T-helper 17 cell (primary cell): ENCODE measurements at places on chromosomes 2 and 18. TPM values are rescaled to one million over a fixed set of nuclear protein-coding genes. Genes with fewer than 3 reads are reported as not detected.

- DNase-seq, result no peak
Observed at GRCh38 chr2:13000664-13001363, 284.1 kb downstream of the TRIB2 start.

DNA sequence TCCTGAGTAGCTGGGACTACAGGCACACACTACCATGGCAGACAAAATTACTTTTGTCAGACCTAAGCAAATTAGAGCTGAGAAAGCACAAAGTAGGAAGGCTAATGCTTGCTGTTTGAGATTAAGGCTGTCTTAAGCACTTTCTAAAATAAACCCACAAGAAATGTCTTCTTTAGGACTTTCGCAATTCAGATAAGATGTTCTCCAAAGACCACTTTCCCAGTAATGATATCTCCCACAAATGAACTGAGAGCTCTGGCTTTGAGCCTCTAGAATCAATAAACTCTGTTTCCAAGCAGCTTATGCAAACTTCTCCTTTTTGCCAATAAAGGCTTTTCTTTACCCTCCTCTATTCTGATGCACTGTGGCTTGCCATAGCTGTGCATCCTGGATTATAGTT lies 32.0 kb upstream of the GALNT1 start:
- DNase-seq, result no peak

- DNase-seq, result no peak
Observed at GRCh38 chr2:209960045-209960444, 42.4 kb upstream of the RPE start.

DNA sequence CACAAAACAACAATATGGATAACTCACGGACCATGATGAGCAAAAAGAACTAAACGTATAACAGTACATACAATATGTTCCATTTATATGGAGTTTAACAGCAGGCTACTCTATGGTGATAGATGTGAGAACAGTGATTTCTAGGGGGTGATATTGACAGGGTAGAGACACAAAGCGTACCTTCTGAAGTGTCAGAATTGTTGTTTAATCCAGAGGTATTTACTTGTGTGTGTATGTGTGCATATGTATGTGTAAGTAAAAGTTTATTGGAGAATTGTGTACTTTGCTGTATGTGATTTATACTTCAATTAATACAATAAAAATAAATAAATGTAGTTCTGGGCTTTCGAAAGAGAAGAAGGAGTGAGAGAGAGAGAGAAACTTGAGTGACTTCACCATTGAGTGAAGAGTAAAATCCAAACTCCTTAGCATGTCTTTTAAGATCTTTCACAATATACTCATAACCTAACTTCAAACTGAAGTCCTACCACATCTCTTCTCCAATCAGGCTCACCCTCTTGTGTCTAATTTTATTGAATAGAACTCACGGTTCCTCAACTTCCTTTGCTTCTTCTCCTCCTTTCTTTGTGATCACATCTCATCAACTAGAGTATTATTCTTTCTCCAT lies 126.0 kb upstream of the KLF7 start:
- DNase-seq, result no peak

- no peak for DNase-seq
Observed at GRCh38 chr18:22241921-22242361, 72.6 kb downstream of the GATA6 start.

GRCh38 chr2:158021226-158021625 lies 80.5 kb upstream of the UPP2 start:
- no peak for DNase-seq

DNA sequence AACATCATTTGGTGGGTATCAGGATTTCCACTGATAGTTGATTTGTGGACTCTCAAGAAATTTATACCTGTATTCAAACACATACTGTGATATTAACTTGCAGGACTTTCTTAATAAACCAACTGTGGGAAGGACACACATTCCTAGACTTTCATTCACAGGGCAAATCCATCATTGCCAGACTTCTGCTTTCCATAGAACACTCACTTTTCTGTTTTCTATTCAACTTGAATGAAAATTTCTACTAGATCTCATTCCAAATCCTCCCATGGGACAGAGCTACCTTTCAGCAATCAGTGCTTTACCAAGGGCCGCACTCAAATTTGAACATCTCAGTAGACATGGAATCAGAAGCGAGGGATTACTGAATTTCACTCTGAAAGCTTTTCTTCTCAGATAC lies 612.5 kb downstream of the IRS1 start:
- DNase-seq, result no peak

DNA sequence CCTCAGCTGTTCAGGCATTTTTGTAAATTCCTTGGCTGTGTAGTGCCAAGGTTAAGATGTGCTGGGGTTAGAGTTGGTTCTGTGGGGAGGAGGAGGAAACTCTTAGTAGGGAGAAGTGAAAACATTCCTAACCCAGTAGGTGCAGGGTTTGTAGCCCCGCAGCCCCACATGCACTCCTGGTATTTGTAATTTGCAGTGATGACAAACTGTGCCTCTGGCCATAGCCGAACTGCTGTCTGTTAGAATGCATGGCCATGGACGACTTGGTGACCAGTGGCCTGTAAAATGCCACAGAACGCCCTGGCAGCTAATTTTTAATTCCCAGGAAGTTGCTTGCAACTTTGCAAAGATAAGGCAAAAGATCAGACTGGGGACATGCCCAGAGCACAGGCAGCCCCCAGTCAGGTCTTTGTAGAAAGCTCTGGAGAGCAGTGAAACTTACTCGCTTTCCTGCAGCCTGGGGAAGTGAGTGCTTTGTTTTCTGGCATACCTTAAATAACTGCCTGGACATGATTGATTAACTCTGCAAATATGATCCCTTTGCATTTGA lies 38.4 kb downstream of the LYPD6B start:
- no peak for DNase-seq

DNA sequence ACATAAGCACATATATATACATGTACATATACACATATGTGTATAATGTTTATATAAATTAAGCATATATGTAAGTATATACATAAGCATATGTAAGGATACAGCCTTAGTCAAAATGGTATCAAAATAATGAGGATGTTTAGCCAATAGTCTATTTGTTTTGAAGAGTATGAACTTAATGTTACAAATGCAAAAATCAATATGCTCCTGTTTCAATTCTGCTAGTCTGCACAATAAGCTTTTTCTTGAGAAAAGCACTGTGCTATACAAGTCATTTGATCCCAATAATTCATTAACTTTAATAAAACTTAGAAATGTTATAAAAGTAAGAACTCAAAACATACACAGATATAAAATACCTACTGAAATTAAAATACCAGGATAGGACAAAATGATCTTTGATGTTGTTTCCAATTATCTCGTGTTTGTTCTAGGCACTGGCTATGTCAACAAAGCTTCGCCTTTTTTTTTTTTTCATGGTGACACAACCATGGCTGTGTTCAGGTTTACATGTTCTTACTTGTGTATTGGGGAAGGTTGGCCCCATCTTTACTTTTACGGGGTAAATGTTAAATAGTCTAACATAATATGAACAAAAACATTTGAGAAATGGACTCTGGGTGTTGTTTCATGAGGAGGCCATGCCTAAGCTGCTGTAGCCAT lies 271.1 kb upstream of the CDH19 start:
- DNase-seq, result no peak

GRCh38 chr2:186562209-186562578 lies 27.7 kb upstream of the ITGAV start:
- DNase-seq, result no peak

- DNase-seq, result no peak
Observed at GRCh38 chr2:8159966-8160603, 521.8 kb upstream of the ID2 start.

- DNase-seq, result no peak
Observed at GRCh38 chr2:42918671-42919318, 126.4 kb upstream of the HAAO start.

DNA sequence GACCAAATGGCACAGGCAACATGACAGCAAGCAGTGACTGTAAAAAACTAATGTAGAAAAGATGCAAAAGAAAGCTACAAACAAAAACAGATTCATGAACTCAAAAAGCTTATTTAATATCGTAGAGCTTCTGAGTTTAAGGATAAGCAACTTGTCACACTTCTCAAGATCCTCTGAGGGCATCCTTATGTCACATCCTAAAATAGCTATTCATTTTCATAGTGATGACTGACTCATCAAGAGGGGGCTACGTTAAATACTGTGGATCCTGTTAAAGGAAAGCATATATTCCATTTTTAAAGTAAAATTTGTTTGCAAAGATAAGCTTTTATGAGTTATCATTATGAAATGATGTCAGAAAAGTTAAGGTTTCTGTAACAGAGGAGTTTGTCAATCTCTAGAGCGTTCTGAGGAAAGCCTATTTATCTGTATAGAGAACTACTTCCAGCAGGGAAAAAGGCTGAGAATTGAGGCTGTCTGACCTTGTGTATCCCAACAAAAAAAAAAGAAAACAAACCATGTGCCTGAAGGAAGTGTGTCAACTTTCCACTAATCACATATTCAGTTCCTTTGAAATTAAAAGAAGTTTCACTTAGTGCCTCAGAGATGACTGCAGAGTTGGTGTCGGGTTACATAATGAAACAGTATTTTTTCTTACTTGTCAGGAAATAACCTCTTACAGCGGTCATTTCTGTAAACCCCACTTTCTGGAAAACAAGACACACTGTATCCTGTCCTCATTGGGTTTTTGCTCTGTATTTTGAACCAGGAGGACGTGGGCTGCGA lies 115.5 kb downstream of the ESCO1 start:
- DNase-seq, result no peak

- no peak for DNase-seq
Observed at GRCh38 chr18:30969670-30970170, 72.8 kb downstream of the DSC3 start.

DNA sequence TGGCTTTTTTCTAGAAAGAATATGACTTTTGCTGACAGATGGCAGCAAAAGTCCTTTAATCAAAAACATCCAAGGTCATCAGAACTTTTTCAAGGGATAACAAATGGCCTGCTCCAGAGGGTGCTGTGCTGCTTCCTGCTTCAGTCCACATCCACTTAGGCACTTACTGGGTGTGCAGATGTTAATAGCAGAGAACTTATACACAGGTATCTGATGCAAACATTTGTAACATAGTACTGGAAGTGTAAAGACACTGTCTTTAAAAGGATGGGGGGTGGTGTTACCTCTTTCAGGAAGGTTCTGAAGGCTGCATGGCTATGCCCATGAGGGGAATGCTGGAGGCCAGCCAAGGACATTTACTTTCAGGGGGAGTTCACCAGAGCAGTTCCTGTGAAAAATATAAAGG lies 5.5 kb downstream of the HOXD8 start:
- no peak for DNase-seq

GRCh38 chr2:200317975-200318374 lies 11.5 kb downstream of the SPATS2L start:
- no peak for DNase-seq

GRCh38 chr2:25286025-25286400 lies 55.7 kb downstream of the DNMT3A start:
- peak; percentile 28 for DNase-seq

The IL36G gene
- not detected for total RNA-seq

The CD207 gene
- not detected for total RNA-seq

The CDH7 gene
- total RNA-seq, result not detected

The DSEL gene
- total RNA-seq, result 1.1 TPM

The ZAP70 gene
- 406 TPM for total RNA-seq

The CNOT9 gene
- total RNA-seq, result 72.8 TPM

The ERBB4 gene
- not detected for total RNA-seq

The SLC16A14 gene
- total RNA-seq, result not detected

The FECH gene
- total RNA-seq, result 10.8 TPM

The USP37 gene
- 18.7 TPM for total RNA-seq

The ID2 gene
- total RNA-seq, result 113 TPM
